Mucosa of descending colon (tissue), 3 donors: ENCODE measurements at places on chromosomes 1 and 21.

- no peak for DNase-seq
These were observed 36.1 kb downstream of the PEX14 start for GRCh38 chr1:10510520-10511493.

- no peak for DNase-seq
These were observed 57.6 kb downstream of the RIMS3 start for GRCh38 chr1:40607921-40608320.

GRCh38 chr1:76121850-76122249, 47.3 kb downstream of the ST6GALNAC3 start:
- DNase-seq = no peak

DNA sequence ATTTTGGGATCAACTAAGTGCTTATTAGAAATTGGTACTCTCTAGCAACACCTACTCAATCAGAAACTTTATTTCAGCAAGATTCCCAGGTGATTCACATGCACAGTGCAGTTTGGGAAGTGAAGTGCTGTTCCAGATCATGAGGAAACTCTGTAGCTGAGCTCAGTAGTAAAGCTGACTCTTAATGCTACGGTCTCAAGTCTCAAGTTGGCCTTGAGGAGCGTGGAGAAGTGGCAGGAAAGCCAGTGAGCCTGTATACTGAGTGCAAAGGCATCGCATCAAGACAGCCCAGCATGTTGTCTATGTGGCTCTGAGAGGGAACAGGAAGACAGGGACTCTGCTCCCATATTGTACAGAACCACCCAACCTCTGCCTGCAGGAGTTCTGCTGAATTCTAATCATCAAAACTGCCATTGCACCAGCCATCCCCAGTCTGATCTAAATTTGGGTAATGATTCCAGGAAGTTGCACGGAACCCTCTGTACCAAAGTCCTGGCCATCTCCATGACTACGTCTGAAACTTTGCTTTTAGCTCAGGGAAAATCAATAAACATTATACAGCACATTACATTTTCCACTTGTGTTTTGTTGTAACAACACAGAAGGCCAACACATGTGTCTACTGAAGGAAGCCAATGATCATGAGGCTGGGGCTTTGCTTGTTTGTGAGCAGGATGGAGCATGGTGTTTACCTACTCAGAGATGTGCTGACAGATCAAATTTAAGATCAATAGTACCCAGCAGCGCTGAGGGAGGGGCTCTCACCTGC, 105.1 kb upstream of the TLR5 start:
- no peak for DNase-seq

DNA sequence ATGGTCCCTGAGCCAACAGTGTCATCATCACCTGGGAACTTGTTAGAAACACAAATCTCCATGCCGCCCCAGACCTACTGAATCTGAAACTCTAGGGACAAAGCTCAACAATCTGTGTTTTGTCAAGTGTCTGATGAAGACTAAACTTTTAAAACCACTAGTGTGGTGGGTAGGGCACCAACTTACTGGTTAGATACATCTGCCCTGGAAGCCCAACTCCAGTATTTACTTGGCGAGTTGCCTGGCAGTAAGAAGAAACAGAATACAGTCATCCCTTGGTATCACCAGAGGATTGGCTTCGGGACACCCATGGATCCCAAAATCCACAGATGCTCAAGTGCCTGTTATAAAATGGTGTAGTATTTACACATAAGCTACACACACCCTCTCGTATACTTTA, 367.9 kb upstream of the DUSP10 start:
- no peak for DNase-seq

DNA sequence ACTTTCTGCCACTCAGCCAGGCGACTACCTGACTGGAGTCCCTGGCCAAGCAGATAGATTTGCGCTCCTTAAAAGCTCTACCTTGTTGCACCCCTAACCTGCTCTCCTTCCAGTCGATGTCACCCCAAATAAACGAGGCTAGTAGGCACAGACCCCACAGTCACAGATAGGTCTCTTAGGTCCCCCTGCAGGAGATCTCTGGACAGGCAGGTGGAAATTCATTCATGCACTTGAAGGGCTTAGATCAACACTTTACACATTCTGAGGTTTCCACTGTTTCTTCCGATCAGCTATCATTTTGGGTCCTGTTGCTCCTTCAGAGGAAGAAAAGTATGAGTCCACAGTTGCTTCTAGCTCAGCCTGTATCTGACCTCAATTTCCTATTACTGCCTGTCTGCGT, 272.6 kb upstream of the FMN2 start:
- no peak for DNase-seq

- no peak for DNase-seq
These were observed 5.0 kb upstream of the PPP1R15B start for GRCh38 chr1:204416589-204417073.

DNA sequence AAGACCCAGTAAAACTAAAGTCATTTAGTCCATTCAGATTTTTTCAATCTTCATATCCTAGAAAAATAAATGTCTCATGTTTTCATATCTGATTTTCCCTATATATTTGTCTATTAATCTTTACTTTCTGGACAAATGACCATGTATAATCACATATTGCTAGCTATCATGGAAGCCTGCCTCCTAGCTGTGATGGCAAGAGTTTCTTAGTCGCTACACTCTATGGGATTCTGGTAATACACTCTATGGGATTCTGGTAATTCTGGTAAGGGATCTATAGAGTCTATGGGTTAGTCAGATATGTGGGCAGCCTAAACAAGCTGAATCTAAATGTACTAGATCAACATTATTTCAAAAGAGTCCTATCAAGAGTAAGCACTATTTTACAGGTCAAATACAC, 198.7 kb upstream of the LHX8 start:
- no peak for DNase-seq

GRCh38 chr1:171801487-171801891, 20.0 kb downstream of the METTL13 start:
- no peak for DNase-seq
